ENCODE measurements at places on chromosomes 16 and 17. TPM values are rescaled to one million over a fixed set of nuclear protein-coding genes. Genes with fewer than 3 reads are reported as not detected.

GRCh38 chr17:11644265-11645212 lies 46.3 kb downstream of the DNAH9 start:
- H3K27me3 ChIP-seq: no peaks in the 10 kb centered on the region
- H3K36me3 ChIP-seq: no peaks in the 10 kb centered on the region
- DNase-seq: peak; percentile 93
- no peak overlapping the region for H3K4me3 ChIP-seq

DNA sequence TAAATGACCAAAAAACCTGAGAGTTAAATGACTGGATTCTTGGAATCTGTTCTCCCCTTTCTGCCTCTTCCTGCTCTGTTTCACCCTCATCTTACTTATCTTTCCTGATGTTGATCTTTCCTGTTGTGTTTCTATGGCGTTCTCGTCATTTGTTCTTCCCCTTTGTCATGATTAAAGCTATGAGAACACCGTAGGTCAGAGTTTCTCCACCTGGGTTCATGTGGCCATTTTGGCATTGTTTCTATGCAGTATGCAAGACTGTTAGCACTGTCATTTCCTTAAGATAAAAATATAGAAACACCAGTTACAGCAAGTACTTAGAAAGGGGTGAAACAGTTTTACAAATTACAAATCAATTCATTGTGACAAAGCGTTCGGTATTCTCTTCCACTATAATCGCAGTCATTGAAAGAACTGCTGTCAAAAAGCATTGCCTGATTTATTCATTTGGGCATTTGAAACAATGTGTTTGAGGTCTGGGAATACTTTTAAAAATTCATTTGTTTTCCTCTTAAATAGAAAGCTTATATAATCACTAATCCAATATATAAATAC lies 166.0 kb downstream of the PHKB start:
- H3K4me1 ChIP-seq: no peaks in the 10 kb centered on the region
- no peak overlapping the region for H3K4me3 ChIP-seq
- H3K27ac ChIP-seq: no peak overlapping the region
- no peaks in the 10 kb centered on the region for H3K27me3 ChIP-seq
- peaks cover 4% of the 10 kb centered on the region for H3K36me3 ChIP-seq

DNA sequence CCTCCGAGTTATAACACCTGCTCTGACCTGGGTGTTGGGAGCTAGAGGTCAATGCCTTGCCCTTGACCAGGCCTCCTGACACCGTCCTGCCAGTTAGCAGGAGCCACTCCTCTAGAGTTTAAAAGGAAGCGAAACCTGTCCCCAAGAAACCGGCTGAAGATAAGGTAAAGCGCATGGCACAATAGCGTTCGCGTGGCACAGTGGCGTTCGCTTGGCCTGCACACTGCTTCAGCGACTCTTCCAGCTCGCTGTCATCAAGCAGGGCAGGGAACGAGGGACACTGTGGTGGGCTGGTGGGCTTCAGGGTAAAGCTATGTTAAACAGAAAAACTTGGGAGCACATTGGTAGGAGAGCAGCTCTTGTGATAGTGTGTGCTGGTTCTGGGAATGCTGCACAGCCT lies 28.2 kb upstream of the ETV4 start:
- no peak overlapping the region for H3K4me3 ChIP-seq
- DNase-seq: no peak
- H3K27me3 ChIP-seq: no peaks in the 10 kb centered on the region
- H3K36me3 ChIP-seq: no peaks in the 10 kb centered on the region

The C17orf113 gene
- 6.2 TPM for total RNA-seq

- no peak overlapping the region for H3K27ac ChIP-seq
- H3K4me3 ChIP-seq: peak overlapping the region; percentile 18
- no peaks in the 10 kb centered on the region for H3K36me3 ChIP-seq
- H3K27me3 ChIP-seq: peaks cover 30% of the 10 kb centered on the region
Measured at GRCh38 chr17:6713918-6714271, 726 bp upstream of the SLC13A5 start.

- H3K4me3 ChIP-seq: no peak overlapping the region
- H3K27me3 ChIP-seq: no peaks in the 10 kb centered on the region
- peak; percentile 63 for DNase-seq
- H3K27ac ChIP-seq: no peak overlapping the region
- no peaks in the 10 kb centered on the region for H3K4me1 ChIP-seq
Measured at GRCh38 chr16:46857368-46857945, 26.5 kb upstream of the C16orf87 start.

GRCh38 chr17:78180083-78180482 lies 6.8 kb downstream of the TK1 start:
- no peaks in the 10 kb centered on the region for H3K27me3 ChIP-seq
- H3K27ac ChIP-seq: peak overlapping the region; percentile 48
- H3K36me3 ChIP-seq: no peaks in the 10 kb centered on the region
- H3K4me3 ChIP-seq: no peak overlapping the region
- H3K4me1 ChIP-seq: peaks cover 27% of the 10 kb centered on the region

The JPH3 gene
- total RNA-seq: 33.9 TPM

The CTRB1 gene
- total RNA-seq: not detected

The PRSS22 gene
- not detected for total RNA-seq

The KLHL10 gene
- total RNA-seq: not detected

- H3K4me1 ChIP-seq: peaks cover 22% of the 10 kb centered on the region
- H3K36me3 ChIP-seq: no peaks in the 10 kb centered on the region
- H3K27ac ChIP-seq: no peak overlapping the region
- H3K27me3 ChIP-seq: no peaks in the 10 kb centered on the region
- H3K4me3 ChIP-seq: no peak overlapping the region
Measured at GRCh38 chr16:88473666-88474534, 20.8 kb downstream of the ZFPM1 start.

The TBC1D3I gene
- not detected for total RNA-seq

The CPNE7 gene
- 0.88 TPM for total RNA-seq

- H3K36me3 ChIP-seq: no peaks in the 10 kb centered on the region
- H3K27me3 ChIP-seq: no peaks in the 10 kb centered on the region
- H3K4me1 ChIP-seq: peaks cover 5% of the 10 kb centered on the region
Measured at GRCh38 chr16:21078563-21078962, 72.1 kb downstream of the DNAH3 start.

The EVPL gene
- not detected for total RNA-seq

The HSPB9 gene
- total RNA-seq: 0.67 TPM

- no peaks in the 10 kb centered on the region for H3K27me3 ChIP-seq
- no peaks in the 10 kb centered on the region for H3K36me3 ChIP-seq
- H3K4me3 ChIP-seq: no peak overlapping the region
- no peak overlapping the region for H3K27ac ChIP-seq
- no peak for DNase-seq
- no peaks in the 10 kb centered on the region for H3K4me1 ChIP-seq
Measured at GRCh38 chr16:87681981-87682570, 79.8 kb downstream of the JPH3 start.

DNA sequence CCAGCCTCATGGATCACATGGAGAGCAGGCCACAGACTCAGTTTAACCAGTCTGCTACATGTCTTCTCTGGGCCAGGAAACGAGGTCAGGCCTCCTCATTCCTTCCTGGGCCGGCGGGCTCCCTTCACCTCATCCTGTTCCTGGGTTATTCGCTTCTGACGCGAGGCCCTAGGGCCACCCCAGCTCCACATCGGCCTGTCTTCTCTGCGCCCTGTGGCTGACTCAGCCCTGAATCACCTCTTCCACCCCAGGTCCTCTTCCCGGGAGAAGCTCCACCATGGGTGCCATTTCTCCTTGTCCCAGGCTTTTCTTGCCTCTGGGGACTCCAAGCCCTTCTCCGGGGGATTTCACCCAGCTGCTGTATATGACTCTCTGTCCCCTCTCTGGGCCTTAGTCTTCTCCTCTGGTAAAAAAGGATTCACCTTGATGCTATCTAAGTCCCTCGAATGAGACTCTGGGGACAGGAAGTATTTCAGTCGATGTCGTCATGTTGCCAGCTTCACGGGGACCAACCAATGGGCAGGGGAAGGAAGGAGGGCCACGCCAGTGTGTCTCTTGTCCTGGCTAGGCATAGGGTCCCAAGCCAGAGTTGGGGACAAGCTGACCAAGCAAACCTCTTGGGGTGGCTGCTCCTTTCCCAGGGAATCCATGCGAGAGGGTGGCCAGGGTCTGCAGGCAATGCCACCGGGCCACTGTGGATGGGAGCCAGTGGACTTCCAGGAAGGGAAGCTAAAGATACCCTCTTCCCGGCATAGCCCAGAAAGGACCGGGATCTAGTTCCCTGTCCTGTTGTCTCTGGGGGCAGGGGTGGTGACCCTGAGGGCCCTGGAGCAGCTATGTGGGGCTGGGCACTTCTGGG lies 58.7 kb downstream of the SOCS3 start:
- no peaks in the 10 kb centered on the region for H3K27me3 ChIP-seq
- H3K4me3 ChIP-seq: no peak overlapping the region
- DNase-seq: no peak
- H3K36me3 ChIP-seq: no peaks in the 10 kb centered on the region
- H3K27ac ChIP-seq: no peak overlapping the region

DNA sequence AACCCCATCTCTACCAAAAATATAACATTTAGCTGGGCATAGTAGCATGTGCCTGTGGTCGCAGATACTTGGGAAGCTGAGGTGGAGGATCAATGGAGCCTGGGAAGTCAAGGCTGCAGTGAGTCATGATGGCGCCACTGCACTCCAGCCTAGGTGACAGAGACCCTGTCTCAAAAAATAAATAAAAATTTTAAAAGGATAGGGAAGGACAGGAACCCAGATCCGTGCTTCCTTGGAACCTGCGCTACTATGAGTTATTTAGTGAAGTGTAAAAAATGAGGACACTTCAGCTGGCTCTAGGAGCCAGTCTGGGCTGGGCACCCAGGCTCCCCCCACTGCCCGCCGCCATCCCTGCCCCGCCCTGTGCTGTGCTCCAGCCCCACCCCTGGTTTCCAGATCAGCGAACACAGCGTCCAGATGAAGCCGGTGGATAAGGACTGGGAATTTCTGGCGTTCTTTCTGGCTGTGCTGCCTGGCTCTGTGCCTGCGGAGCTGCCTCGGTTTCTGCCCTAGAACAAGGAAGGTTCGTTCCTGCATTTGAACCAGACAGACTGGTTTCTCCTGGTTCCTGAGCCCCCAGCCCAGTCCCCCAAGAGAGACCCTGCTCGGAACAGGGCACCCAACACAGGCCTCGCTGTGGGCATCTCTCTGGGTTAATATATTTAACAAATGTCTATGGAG lies 18.5 kb downstream of the PLLP start:
- H3K27me3 ChIP-seq: no peaks in the 10 kb centered on the region
- H3K4me1 ChIP-seq: peaks cover 33% of the 10 kb centered on the region
- no peak overlapping the region for H3K27ac ChIP-seq
- H3K4me3 ChIP-seq: no peak overlapping the region

The CARD14 gene
- 2.9 TPM for total RNA-seq

GRCh38 chr17:7767004-7767403 lies 49.5 kb downstream of the DNAH2 start:
- DNase-seq: no peak
- no peaks in the 10 kb centered on the region for H3K36me3 ChIP-seq
- no peaks in the 10 kb centered on the region for H3K4me1 ChIP-seq
- H3K4me3 ChIP-seq: no peak overlapping the region

The TRAF7 gene
- total RNA-seq: 67.5 TPM

- no peak overlapping the region for H3K4me3 ChIP-seq
- H3K27ac ChIP-seq: no peak overlapping the region
Measured at GRCh38 chr17:31537565-31538011, 146.1 kb downstream of the RAB11FIP4 start.

DNA sequence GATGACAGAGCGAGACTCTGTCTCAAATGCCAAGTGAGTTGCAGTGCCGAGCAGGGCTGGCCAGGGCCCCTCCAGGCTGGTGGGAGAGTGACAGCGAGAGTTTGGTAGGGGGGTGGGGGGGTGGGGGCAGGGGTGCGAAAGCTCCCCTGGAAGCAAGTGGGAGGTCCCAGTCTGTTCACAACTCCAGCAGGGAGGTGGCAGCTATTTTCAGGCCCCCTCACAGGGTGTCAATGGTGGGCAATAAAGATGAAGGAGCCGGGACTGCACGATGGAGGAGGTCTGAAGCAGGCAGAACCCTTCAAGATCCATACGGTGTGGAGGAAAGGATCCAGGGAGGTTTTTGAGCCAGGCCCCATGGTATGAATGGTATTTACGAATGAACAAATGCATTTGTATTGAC lies 83.7 kb downstream of the PGS1 start:
- no peak for DNase-seq
- H3K36me3 ChIP-seq: no peaks in the 10 kb centered on the region
- H3K4me3 ChIP-seq: no peak overlapping the region
- no peaks in the 10 kb centered on the region for H3K4me1 ChIP-seq
- H3K27ac ChIP-seq: no peak overlapping the region

DNA sequence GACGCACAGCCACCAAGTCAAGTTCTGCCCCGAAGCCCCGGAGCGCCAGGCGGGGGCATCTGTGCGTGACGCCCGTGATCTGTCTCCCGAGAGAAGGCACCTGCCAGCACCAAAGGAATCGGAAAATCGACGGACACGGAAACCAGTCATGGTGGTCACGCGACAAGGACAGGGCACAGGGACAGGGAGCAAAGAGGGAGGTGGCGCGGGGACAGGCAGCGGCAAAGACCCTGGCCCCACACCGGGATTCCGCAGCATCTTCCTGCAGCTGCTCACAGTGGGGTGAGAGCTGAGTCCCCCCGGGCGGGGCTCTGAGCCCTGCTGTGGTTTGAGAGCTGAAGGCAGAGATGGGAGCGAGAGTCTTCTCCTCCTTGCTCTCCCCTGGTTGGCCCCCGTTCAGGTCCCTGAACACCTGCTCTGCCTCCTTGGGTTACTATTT lies 56.4 kb downstream of the ABR start:
- H3K36me3 ChIP-seq: no peaks in the 10 kb centered on the region
- H3K4me3 ChIP-seq: no peak overlapping the region
- H3K4me1 ChIP-seq: peaks cover 13% of the 10 kb centered on the region
- no peak overlapping the region for H3K27ac ChIP-seq
- H3K27me3 ChIP-seq: no peaks in the 10 kb centered on the region

The ATP1B2 gene
- total RNA-seq: 34.6 TPM

- no peaks in the 10 kb centered on the region for H3K27me3 ChIP-seq
- no peak overlapping the region for H3K4me3 ChIP-seq
- DNase-seq: no peak
- no peaks in the 10 kb centered on the region for H3K4me1 ChIP-seq
Measured at GRCh38 chr16:84446084-84446483, 58.4 kb downstream of the MEAK7 start.

GRCh38 chr16:62130101-62130500 lies 93.9 kb upstream of the CDH8 start:
- DNase-seq: no peak
- no peak overlapping the region for H3K27ac ChIP-seq
- H3K4me1 ChIP-seq: no peaks in the 10 kb centered on the region

GRCh38 chr16:12188061-12188934 lies 211.8 kb downstream of the SNX29 start:
- no peak overlapping the region for H3K27ac ChIP-seq
- no peaks in the 10 kb centered on the region for H3K27me3 ChIP-seq
- H3K4me1 ChIP-seq: no peaks in the 10 kb centered on the region

- DNase-seq: no peak
- no peaks in the 10 kb centered on the region for H3K4me1 ChIP-seq
- H3K27me3 ChIP-seq: no peaks in the 10 kb centered on the region
- no peak overlapping the region for H3K27ac ChIP-seq
- no peaks in the 10 kb centered on the region for H3K36me3 ChIP-seq
Measured at GRCh38 chr16:17723531-17724134, 252.9 kb upstream of the XYLT1 start.

DNA sequence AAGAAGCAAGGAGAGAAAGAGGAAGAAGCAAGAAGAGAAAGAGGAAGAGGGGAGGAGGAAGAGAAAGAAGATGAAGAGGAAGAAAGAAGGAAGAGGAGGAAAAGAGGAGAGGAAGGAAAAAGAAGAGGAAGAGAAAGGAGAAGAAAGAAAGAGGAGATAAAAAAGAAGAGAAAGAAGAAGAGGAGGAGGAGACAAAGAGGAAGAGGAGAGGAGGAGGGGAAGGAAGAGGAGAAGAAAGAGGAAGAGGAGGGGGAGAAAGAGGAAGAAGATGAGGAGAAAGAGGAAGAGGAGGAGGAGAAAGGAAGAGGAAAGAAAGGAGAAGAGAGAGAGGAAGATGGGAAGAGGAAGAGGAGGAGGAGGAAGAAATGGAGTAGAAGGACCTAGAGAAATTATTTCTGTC lies 80.4 kb downstream of the CDYL2 start:
- no peaks in the 10 kb centered on the region for H3K4me1 ChIP-seq
- H3K4me3 ChIP-seq: no peak overlapping the region
- H3K27ac ChIP-seq: no peak overlapping the region
- DNase-seq: no peak
- H3K36me3 ChIP-seq: no peaks in the 10 kb centered on the region
